Psoas muscle (tissue), 8 donors: ENCODE measurements at places on chromosomes 6 and 20. TPM values are rescaled to one million over a fixed set of nuclear protein-coding genes. Genes with fewer than 3 reads are reported as not detected.

The TRDN gene
- total RNA-seq = 1,361 TPM

- no peak for DNase-seq
Observed at GRCh38 chr6:159082039-159082815, 37.4 kb upstream of the TAGAP start.

DNA sequence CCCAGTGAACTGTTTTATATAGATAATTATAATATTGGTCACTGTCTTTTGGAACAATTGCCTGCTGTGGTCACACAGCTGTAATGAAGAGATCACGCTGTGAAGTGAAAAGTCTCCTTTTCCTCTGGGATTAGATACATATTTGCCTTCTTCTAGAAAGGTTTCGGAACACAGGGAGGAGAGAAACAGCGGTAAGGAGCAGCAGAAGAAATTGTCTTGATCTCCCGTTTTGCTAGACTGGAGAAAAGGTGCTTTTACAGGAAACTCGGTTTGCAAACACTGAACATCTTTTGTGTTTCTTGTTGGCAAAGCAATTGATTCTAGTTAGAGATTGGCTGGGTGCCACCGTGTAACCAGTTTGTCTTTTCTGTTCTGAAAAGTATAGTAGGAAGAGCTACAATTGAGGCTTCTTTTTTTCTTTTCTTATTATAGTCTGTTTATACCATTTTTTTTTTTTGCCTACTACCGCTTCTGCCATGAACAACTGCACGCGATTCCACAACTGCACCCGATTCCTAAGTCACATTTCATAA is 404.1 kb upstream of the ID4 start:
- no peak for DNase-seq

GRCh38 chr6:38021029-38021428 is 201.5 kb downstream of the ZFAND3 start:
- DNase-seq = no peak

The ISM1 gene
- total RNA-seq = 1.0 TPM

- DNase-seq = no peak
Observed at GRCh38 chr6:34514593-34515472, 41.3 kb downstream of the SPDEF start.

The C6orf58 gene
- not detected for total RNA-seq

The STX7 gene
- 23.6 TPM for total RNA-seq

DNA sequence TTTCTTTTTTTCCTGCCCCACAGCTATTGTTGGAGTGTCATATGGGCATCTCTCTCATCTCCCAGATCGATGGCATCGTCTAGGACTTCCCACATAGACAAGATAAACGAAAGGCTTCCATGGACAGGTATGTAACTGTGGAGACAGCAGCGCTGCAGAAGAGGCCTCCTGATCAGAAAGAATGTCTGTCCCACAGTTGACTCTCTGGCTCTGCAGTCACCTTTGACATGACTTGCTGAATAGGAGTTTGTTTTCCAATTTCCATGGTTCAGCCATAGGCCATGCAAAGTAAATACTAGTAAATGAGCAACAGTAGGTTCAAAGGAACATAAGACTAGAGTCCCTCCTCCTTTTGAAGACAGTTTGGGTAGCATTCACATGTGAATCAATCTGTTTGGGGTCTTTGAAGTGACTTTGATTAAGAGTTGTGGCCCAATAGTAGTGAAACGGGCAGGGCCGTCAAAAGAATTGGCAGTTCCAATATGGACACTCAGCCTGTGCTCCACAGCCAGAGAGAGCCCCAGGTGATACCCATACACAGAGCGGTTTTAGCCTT is 134.7 kb upstream of the IFNGR1 start:
- DNase-seq = no peak

- DNase-seq = no peak
Observed at GRCh38 chr6:33558801-33559200, 21.3 kb downstream of the BAK1 start.

DNA sequence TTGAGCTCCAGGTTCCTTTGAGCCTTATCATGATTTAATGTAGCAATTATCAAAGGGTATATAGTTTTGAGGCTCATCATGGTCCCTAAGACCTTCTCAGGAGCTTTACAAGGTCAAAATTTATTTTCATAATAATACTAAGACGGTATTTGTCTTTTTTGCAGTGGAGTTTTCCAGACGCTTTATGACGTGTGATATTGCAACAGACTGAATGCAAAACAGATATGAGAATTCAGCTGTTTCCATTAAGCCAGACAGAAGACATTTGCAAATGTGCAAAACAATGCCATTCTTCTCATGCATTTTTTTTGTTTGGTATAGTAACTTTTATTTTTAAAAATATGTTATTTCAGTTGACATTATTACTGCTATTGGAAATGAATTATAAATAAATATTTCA is 24.7 kb upstream of the CNKSR3 start:
- DNase-seq = no peak

- no peak for DNase-seq
Observed at GRCh38 chr6:8551386-8551785, 116.0 kb upstream of the SLC35B3 start.

DNA sequence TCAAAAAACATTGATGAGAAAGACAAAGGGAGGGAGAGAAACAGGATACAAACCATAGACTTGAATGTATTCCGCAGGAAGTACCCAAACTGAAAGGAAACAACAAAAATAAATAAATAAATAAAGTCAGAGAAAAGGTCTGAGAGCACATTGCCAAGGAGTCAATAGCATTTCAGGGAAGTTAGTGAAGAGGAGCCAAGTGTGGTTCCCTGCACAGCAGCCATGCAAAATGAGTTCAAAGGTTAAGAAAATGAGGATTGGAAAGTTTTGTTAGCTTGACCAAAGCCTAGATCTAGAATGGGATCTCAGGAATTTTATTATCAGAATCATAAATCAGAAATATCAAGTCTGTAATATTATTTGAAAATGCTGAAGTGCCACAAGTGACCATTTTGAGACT is 700.0 kb downstream of the MAFB start:
- DNase-seq = no peak

- DNase-seq = no peak
Observed at GRCh38 chr6:150026976-150027805, 1.9 kb upstream of the RAET1L start.

GRCh38 chr20:25707695-25708094 is 11.0 kb upstream of the ZNF337 start:
- no peak for DNase-seq

The RIN2 gene
- 26.0 TPM for total RNA-seq

- DNase-seq = no peak
Observed at GRCh38 chr6:15698471-15698870, 35.6 kb upstream of the DTNBP1 start.

DNA sequence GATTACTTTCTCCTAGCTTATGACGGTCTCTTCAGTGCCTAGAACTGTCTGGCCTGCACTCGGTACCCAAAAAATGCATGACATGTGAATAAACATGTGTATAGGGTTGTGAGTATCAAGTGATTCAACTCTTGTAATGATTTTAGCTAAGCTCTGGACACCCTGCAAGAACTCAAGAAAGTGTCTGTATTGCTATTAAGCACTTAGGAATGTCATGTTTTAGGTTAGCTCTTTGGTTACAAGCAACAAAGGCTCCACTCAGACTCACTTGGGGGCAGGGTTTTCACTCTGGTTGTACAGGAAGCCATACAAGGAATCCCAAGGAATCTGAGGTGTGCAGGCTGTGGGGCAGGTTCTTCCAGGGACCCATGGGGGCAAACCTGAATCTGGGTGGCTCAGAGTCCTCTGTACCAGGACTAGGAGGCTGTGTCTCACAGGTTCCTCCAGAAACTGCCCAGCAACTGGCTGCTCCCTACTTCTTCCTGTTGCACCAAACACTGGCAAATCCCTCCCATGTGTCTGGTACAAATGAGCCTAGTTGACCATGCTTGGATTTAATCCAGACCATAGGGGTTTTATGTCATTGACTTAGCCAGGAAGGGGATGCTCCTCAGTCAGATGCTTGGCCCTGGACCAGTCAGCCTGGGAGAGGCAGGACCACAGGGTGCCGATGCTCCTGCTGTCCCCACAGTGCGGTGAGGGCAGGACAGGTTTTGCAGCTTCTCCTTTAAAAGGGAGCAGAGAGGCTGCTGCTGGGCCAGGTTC is 77.9 kb upstream of the CDH4 start:
- DNase-seq = no peak

- no peak for DNase-seq
Observed at GRCh38 chr6:10184371-10185227, 230.3 kb downstream of the TFAP2A start.

DNA sequence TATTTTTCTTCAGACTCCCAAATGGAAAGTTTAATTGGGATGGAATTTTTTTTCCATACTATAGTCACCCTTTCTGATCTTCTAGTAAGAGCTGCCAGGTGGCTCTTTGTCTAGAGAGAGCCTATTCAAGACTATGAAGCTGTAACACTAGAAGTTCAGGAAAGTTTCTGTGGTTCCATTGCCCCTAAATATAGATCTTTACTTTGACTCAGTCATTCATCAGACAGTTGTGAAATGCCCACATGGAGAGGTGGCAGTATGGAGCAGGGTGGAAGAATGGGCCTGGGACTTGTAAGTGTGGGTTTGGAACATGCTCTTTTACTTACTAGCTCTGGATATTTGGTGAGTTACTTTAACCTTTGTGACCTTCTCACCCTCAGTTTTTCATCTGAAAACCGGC is 87.8 kb downstream of the CTNNBL1 start:
- no peak for DNase-seq

The FUT9 gene
- total RNA-seq = not detected

DNA sequence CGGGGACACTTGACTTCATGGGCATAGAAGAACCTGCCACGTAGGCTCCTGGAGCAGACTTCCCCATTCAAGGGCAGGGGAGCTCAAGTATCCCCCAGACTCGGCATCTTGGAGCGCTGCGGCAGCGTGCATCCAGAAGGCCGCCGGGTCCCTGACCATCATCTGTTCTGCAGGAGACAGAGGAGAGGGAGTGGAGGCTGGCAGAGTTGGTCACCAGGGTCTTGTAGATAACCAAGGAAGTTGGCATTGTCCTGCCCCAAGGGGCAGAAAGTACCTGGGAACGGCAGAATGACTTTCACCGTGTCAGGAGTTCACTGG is 82.8 kb downstream of the TCP11 start:
- DNase-seq = no peak

The BFSP1 gene
- total RNA-seq = not detected

The TCF21 gene
- total RNA-seq = not detected

The RBM24 gene
- 215 TPM for total RNA-seq

- DNase-seq = no peak
Observed at GRCh38 chr20:58403272-58403671, 14.2 kb downstream of the VAPB start.

- DNase-seq = no peak
Observed at GRCh38 chr6:44656691-44657090, 269.2 kb downstream of the CDC5L start.

DNA sequence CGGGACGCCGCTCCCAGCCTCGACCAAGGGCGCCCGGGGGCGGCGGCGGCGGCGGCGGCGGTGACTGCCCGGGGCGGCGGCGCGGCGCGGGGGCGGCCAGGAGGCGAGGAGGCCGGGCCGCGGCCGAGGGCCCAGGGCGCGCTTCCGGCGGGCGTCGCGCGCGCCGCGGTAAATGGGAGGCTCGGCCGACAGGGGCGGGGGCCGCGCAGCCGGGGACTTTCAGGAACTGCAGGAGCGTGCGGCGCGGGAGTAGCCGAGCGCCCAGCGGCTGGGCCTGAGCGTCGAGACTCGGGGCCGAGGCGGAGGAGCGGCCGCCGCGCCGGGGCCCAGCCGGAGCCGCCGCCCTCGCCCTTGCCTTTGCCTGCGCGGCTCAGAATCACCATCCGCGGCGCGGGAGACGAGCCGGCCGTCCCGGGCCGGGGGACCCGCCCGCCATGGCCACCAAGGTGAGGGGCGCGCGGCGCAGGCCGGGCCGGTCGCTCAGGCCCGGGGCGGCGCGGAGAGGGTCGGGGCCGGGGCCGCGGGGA is at the start of gene SNX9:
Gene SNX9, plus strand, starts transcription at position 246 of the 527 bp plus-strand sequence. Its CDS starts 189 bp downstream, at position 435.
- DNase-seq = peak; percentile 84

GRCh38 chr6:158972241-158973233 is 27.5 kb downstream of the RSPH3 start:
- no peak for DNase-seq

- DNase-seq = peak; percentile 97
Observed at GRCh38 chr6:4358414-4359107, 223.2 kb upstream of the ECI2 start.

- DNase-seq = no peak
Observed at GRCh38 chr6:25266456-25267100, 12.6 kb upstream of the CARMIL1 start.

- no peak for DNase-seq
Observed at GRCh38 chr20:61956396-61957342, 109.0 kb downstream of the TAF4 start.

DNA sequence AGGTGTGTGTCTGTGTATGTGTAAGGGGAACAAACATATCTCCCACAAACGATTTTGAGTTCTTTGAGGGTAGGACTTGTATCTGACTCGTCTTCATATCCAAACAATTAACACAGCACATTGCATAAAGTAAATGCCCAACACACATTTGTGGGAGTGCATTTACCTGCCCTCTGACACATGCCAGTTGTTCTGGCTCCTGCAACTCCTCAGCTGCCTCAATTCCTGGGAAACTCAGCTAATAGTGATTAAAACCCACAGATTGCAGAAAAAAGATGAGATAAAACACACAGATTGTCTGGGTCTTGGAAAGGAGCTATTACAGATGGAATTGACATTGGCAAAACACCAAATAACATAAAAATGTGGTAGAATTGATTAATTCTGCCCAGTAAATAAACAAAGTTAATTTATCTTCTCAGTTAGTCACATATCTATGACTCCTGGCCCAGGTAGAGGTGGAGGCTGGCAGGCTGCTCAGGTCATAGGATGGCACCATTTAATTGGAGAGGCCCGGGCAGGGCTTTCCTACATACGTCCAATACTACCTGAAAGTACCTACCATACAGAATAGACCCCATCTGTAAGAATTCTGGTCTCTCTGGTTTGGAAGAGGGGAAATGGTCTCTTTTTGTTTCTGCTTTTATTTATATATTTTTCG is 71.5 kb upstream of the IFNGR1 start:
- DNase-seq = no peak

GRCh38 chr6:162200041-162200440 is 527.5 kb downstream of the PRKN start:
- no peak for DNase-seq

The SLC29A1 gene
- total RNA-seq = 40.6 TPM

The C20orf144 gene
- total RNA-seq = not detected

The TSPO2 gene
- 0.27 TPM for total RNA-seq

DNA sequence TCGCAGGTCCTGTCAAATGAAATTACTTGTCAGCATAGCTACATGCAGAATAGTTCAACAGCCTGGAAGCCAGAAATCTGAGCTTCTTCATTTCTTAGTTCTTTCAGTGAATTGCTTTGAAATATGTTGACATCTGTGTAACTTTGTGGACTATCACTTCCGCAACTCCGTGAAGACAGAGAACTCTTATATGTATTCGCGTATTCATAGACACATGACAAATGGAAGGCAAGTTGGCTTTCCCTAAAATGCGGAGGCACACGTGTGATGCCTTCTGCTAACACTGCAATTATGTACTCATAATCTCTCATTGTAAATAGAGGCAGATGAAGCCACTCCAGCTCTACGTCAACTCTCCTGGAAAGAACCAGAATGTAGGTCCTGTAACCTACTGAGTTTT is 701.5 kb downstream of the PRKN start:
- DNase-seq = no peak

GRCh38 chr20:47007826-47008655 is 113.4 kb downstream of the EYA2 start:
- no peak for DNase-seq
